ENCODE measurements at places on chromosomes 3 and 15. TPM values are rescaled to one million over a fixed set of nuclear protein-coding genes. Genes with fewer than 3 reads are reported as not detected.

DNA sequence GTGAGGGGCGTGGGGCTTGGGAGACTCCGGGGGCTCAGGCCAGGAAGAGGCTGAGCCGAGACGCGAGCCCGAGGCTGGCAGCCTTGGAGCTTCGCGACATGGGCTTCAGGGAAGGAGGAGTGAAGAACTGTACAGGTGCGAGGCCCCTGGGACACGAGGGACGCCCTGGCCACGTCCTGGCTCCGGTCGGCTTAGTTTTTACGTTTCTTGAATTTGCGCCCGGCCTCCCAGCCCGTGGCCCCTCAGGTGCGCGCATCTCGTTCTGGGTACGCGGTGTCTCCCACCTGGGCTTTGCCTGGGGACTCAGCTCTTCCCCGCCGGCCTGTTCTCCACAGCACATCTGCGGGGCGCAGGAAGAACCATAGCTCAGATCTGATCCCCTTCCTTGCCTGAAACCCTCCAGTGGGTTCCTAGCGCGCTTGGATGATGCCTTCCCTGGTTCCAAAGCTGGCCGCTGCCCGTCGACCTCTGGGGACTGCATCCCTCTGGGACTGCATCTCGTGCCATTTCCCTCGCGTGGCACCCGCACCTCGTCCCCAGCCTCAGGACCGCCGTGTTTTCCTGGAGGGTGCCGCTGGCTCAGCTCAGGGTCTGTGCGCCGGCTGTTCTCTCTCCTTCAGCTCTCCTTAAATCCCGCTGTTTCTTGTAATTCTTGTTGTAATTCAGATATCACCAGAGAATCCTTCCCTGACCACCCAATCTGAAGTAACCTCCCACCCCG is 614 bp downstream of the CHCHD6 start:
- DNase-seq, result no peak
- no peak overlapping the region for H3K27ac ChIP-seq
- no peaks in the 10 kb centered on the region for H3K4me1 ChIP-seq
- H3K27me3 ChIP-seq, result no peaks in the 10 kb centered on the region
- H3K36me3 ChIP-seq, result no peaks in the 10 kb centered on the region

GRCh38 chr3:189787632-189788031 is 156.4 kb downstream of the TP63 start:
- H3K4me3 ChIP-seq, result no peak overlapping the region
- no peaks in the 10 kb centered on the region for H3K4me1 ChIP-seq
- no peak for DNase-seq
- H3K27ac ChIP-seq, result no peak overlapping the region
- H3K27me3 ChIP-seq, result no peaks in the 10 kb centered on the region

- no peak for DNase-seq
- H3K27ac ChIP-seq, result no peak overlapping the region
- no peaks in the 10 kb centered on the region for H3K36me3 ChIP-seq
- peaks cover 9% of the 10 kb centered on the region for H3K4me1 ChIP-seq
These were observed 384.3 kb downstream of the PTPRG start for GRCh38 chr3:61945657-61946056.

Gene HIGD2B
- not detected for total RNA-seq

Gene KY
- total RNA-seq, result 0.43 TPM

- peaks cover 3% of the 10 kb centered on the region for H3K4me1 ChIP-seq
- no peaks in the 10 kb centered on the region for H3K27me3 ChIP-seq
- no peak overlapping the region for H3K27ac ChIP-seq
- DNase-seq, result no peak
- no peak overlapping the region for H3K4me3 ChIP-seq
These were observed 58.6 kb downstream of the PIAS1 start for GRCh38 chr15:68112706-68113105.
